Activated T-cell treated with anti-CD3 and anti-CD28 coated beads for 4 hours (primary cell): ENCODE measurements at places on chromosomes 13 and 19.

GRCh38 chr13:112977091-112977490, 8.1 kb downstream of the MCF2L start:
- DNase-seq: no peak

DNA sequence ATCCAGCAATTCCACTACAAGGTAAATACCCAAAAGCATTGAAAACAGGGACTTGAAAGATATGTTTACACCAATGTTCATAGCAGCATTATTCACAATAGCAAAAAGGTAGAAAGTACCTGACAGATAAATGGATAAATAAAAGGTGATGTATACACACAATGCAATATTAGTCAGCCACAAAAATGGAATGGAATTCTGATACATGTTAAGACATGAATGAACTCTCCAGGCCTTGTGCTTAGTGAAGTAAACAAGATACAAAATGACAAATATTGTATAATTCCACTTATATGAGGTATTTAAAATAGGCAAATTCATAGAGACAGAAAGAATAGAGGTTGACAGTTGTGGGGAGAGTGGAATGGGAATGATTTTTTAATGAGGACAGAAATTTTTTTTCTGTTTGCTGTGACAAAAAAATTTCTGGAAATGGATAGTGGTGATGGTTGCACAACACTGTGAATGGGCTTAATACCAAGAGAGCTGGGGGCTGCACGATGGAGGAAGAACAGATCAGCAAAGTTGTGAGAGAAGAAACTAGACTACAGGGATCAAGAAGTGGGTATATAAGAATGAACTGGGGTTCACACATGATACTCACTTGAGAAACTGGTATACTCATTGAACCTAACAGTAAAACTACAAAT, 137.2 kb downstream of the MZT1 start:
- no peak for DNase-seq

DNA sequence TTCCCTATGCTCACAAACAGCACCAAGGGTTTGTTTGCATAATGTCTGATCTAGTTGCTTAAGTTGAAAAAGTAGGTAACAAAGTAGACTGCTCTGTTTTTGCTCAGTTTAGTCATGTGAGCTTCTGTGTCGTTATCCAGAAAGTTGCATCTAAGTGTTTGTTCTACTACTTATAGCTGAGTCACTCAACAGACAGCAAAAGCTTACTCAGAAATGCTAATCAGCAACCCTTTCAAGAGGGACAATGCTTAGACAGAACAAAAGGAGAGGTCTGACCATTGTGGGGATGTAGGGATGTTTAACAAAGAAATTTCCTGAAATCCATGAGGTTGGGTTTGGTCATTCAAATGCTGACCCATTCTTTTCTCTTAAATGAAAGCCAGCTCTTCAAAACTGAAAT, 106.4 kb downstream of the ATP8A2 start:
- no peak for DNase-seq

DNA sequence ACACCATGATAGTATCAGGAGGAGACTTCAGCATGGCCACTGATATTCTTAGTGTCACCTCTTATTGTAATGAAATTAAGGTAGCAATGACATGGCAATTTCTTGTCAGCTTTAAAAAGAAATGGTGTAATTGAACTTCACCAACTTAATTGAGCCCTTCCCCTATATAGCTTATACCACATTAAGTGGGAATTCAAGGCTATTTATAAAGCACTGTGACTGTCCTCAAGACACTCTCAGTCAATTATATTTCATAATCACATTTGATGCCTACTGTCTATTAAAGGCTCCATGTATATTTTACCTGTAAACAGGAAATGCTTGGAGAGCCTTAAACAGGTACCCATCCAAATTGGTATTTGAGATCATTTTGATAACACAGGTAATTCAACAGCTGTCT, 28.3 kb downstream of the KLF12 start:
- DNase-seq: no peak

GRCh38 chr13:113192279-113192678, 16.2 kb downstream of the PCID2 start:
- DNase-seq: no peak

GRCh38 chr19:54168174-54168917, 4.6 kb downstream of the TMC4 start:
- peak; percentile 86 for DNase-seq

GRCh38 chr19:45576682-45577081, 7.9 kb downstream of the OPA3 start:
- DNase-seq: no peak

GRCh38 chr19:50507376-50507775, 3.6 kb downstream of the JOSD2 start:
- no peak for DNase-seq

DNA sequence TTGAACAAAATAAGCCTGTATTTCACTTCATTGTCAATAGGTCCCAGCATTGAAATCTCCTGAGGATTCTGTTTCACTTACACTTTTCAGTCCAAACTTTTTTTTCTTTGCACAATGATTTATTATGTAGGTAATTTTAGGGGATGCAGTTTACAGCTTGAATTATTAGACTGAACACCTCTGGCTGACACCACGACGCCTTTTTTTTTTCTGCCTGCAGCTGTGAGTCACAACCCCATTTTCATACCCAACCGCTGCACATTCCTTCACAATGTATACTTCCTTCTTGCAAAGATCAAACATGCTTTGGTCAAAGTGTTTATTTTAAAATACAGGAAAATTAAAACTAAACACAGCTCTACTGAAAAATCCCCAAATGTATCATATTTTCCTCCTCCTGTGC, 11.4 kb downstream of the ZIC2 start:
- DNase-seq: no peak

- DNase-seq: no peak
These were observed 537.3 kb downstream of the SUCLA2 start for GRCh38 chr13:47463726-47464125.

- DNase-seq: no peak
These were observed 512.0 kb downstream of the DACH1 start for GRCh38 chr13:71355010-71355409.

GRCh38 chr13:42950181-42950580, 41.9 kb downstream of the EPSTI1 start:
- no peak for DNase-seq

DNA sequence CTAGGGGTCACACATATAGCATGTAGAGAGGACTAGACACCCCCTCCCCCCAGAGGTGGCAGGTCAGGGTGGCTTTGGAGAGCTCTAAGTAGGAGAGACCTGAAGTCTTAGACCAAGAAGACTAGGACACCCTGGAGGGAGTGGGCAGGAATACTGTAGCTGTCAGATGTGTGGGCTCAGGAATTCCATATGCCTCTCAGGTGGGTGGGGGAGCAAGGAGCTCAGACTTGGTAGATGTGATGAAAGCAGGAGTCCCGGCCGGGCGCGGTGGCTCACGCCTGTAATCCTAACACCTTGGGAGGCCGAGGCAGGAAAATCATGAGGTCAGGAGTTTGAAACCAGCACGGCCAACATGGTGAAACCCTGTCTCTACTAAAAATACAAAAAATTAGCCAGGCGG, 1.6 kb downstream of the CRB3 start:
- no peak for DNase-seq

DNA sequence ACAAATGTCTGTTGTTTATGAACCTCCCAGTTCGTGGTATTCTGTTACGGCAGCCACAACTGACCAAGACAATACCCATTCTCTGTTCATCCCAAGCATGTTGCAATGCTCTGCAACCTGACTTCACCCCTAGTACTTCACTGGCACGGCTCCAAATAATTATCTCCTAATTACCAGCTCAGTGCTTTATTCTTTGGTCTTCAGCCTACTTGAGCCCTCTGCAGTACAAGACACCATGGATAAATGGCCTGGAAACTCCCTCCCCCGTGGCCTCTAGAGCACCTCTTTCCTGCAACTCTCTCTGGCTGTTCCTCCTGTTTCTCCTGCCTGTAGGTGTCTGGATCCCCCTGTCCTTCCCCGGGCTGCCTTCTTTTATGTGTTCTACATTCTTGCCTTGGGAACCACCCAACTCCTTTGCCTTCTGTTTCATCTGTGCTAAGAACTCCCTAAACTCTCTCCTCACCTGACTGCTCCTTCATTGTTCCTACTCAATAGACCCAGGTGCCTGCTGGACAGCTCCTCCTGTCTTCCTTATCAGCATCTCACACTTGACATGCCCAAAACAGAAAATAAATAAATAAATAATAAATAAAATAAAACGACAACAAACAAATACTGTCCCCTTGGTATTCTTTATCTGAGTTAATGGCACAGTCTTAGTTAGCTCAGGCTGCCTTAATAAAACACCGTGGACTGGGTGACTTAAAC, 200.4 kb upstream of the IPO5 start:
- DNase-seq: no peak

DNA sequence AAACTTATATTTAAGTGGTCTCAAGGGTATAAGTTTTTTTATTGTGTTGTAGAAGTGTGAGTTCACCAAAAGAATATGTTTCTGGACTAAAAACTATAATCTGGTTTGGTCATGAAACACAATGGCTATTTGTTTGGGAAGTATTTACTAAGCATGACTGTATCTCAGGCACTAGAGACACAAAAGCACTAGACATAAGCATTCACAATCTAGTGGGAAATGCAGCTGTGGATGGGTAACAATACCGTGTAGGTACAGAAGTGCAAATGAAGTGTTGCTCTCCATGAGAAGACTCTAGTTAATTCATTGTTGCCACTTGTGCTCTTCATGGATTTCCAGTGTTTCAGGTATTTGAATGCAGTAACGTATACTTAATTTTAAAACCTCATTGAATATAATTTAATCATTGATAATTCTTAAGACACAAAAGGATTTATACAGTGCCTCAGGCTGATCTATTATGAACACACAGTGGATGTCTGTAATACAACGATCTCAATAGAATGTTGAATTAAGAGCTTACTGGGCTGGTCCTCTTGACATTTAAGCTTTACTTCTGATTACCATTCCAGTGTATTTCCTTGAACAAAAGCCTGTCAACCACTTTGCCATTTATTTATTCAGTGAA, 50.9 kb downstream of the TPT1 start:
- no peak for DNase-seq

DNA sequence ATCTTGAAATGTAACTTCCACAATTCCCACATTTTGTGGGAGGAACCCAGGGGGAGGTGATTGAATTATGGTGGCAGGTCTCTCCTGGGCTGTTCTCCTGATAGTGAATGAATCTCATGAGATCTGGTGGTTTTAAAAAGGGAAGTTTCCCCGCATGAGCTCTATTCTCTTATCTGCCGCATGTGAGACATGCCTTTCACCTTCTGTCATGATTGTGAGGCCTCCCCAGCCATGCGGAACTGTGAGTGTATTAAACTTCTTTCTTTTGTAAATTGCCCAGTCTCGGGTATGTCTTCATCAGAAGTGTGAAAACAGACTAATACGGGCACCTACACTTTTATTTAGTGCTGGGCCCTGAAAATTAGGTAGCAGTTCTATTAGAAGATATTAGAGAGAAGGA, 45.8 kb downstream of the TNFSF13B start:
- no peak for DNase-seq

- no peak for DNase-seq
These were observed 48.9 kb downstream of the CYP4F22 start for GRCh38 chr19:15557223-15557622.

DNA sequence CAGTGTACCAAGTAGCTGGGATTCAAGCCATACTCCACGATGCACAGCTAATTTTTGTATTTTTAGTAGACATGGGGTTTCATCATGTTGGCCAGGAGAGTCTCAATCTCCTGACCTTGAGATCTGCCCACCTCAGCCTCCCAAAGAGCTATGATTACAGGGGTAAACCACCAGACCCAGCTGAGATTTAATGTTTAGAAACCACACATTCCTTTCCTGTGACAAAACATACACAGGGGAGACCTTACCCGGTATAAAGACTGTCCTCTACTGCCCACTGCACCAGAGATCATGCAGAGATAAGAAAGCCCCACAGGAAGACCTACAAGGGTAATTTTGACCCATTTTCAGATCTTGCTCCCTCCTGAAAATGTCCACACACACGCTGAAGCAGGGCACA, 22.8 kb upstream of the ZNF83 start:
- DNase-seq: no peak

GRCh38 chr13:19810996-19811881, 28.5 kb upstream of the PSPC1 start:
- no peak for DNase-seq

DNA sequence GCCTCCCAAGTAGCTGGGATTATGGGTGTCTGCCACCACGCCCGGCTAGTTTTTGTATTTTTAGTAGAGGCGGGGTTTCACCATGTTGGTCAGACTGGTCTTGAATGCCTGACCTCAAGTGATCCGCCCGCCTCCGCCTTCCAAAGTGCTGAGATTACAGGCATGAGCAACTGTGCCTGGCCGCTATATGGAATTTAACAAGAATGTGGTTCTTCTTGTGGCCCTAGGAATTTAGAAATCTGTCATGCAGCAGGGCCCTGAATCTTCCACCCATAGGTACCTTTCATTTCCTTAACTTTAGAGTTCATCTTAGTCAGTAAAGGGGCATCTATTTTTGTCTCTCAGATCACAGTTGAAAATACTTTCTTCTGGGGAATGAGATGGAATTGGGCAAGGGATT, 25.6 kb upstream of the NDFIP2 start:
- no peak for DNase-seq

- DNase-seq: no peak
These were observed at the start of gene ADM5 for GRCh38 chr19:49689133-49690078. ADM5 (plus strand) TSS chr19:49689594; CDS start chr19:49689838, 244 bp downstream.
